ENCODE measurements at places on chromosomes 12 and 14.

GRCh38 chr12:94954948-94955592, 48.4 kb downstream of the NDUFA12 start:
- no peak for DNase-seq

DNA sequence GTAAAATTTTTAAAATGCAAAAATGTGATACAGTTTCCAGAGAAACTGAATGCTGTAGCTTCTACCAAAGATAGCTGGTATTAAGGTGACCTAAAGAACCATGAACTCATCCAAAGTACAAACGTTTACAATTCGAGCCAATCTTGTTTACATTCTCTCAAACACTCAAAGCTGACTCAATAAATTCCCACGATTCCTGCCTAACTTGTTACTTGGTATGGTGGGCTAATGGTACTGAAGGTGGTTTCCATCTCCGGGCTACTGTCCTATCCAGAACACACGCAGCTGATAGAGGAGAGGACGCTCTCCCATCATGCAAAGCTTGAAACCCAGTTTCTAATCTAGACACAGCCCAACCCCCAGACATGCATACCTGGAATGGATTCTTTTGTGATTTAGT, 31.5 kb downstream of the RAD9B start:
- DNase-seq = no peak

DNA sequence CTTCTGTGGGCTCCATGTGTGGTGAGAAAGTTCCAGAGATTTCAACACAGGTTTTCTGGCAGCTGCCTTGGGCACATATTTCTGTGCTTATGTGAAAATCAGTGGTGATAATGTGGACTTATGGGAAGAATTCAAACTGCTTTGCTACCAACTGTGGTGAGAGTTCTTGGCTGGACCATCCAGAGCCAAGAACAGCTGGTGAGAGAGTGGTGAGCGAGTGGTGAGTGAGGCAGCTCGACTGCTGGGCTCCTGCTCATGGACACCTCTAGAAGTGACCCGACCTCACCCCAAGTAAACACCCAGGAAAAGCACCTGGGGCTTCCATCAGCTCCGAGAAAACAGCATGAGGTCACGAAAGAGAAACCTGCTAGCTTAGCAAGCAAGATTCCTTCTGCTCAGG, 106.4 kb downstream of the PIWIL1 start:
- no peak for DNase-seq

DNA sequence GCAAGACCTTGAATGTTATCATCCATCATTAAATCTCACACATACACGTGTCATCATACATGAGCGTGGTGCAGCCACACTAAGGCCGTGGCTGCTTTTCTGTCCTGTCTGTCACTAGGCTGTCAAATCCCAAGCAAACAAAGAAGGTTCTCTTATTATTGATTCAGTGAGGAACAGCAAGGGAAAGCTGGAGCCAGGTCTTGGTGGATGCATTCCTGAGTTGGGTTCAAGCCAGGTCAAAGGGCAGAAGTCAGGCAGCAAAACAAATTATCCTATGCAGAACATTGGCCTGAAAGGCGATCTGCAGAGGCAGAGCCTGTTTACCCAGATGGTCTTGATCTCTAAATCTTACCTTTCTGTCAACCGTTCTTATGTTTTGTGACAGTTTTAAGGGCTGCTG, 252.3 kb downstream of the NEDD1 start:
- no peak for DNase-seq

DNA sequence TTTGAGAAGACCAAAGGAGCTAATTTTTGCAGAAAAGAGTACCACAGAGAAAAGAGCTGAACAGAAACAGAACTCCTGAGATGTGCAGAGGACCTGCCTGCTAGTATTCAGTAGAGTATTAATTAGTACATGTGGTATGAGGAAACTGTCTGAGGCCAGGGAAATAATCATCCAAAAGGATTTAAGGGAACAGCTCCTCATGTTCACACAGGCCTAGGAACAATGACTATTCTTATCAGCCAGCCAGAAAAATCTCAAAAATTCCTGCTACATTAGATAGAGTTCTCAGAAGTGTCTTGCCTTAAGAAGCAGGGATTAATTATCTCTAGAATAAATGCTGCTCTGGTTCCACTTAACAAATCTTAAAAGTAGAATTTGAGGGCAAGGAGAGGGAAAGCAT, 36.4 kb downstream of the PKP2 start:
- no peak for DNase-seq

- no peak for DNase-seq
Observed at GRCh38 chr14:98700748-98701147, 571.2 kb downstream of the BCL11B start.

DNA sequence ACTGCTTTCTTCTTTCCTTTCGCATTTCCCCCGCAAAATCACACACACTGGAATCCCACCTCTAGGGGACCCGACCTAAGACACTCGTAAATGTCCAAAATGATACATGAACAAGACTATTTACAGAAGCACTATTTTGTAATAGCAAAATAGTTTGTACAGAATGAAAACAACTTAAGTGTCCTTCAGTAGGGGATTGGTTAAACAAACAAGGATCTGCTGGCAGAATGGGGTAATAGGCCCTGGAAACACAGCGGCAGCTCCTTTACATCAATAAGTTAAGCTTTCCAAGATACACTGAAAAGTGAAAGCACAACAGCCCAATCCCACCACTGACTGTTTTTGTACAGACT, 48.8 kb downstream of the LTBP2 start:
- no peak for DNase-seq

DNA sequence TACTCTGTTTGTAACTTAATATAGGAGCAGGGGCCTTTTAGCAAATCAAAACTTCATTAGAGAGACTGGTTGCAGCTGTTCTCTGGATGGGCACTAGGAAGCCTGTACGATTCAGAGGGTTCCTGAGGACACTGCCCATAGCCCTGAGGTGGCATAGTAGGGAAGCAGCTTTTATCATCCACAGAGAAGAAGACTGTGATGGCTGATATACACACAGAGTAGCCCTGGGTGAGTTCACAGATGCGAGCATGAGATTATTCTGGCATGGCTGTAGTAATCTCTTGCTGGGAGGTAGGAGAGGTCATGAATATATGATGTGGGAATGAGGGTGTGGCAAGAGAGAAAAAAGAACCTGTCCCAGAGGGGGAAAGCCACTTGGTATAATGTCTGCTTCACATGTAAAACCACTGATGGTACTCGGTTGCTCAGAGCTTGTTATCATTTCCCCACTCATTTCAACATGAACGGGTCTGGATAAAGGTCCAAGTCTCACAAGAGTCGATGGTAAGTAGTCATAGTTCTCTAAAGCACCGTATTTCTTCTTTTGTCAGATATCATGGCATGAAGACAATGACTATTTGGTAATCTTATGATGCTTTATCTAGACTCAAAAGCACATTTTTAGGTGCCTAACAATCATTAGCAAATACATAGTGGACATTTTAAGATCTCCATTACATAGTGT, 52.0 kb downstream of the PEBP1 start:
- DNase-seq = no peak

GRCh38 chr12:59425798-59426197, 170.0 kb upstream of the SLC16A7 start:
- DNase-seq = no peak

GRCh38 chr14:57692671-57693070, 173.2 kb downstream of the SLC35F4 start:
- DNase-seq = no peak

GRCh38 chr14:95119336-95119735, 38.0 kb downstream of the DICER1 start:
- no peak for DNase-seq

GRCh38 chr12:67832155-67832554, 157.1 kb upstream of the IFNG-AS1 start:
- DNase-seq = no peak

- DNase-seq = no peak
Observed at GRCh38 chr12:92074889-92075288, 70.8 kb downstream of the BTG1 start.

GRCh38 chr12:69524755-69525469, 54.7 kb downstream of the FRS2 start:
- no peak for DNase-seq

GRCh38 chr12:15731940-15732339, 57.2 kb downstream of the EPS8 start:
- no peak for DNase-seq

GRCh38 chr14:32507029-32507984, 178.2 kb downstream of the AKAP6 start:
- DNase-seq = no peak

DNA sequence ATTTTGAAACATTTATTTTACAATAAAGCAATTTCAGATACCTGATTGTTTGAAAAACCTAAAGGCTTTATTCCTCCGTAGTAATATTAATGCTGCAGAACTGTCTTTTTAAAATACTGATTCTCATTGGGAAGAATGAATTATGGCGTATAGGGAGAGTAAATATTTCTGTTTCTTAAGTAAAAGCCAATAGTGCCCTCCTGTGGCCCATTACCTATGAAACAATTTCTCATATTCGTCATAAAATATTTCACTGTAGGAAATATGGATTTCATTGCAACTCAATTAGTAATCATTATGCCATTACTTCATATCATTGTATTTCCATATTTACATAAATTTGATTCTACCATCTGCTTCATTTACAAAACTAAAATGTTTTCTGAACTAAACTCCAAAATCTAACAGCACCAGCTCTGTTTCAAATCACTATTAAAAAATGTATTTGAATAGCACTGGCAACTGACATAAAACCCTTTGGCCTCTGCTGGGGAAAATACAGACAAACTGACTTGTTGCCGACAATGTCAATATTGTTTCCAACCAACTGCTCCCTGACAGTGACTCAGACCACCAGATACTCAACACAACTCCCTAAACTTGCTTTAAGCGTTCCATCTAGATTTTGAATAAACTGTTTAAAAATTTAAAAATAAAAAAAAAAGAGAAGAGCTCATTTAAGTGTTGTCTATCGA, 290.3 kb downstream of the NAV3 start:
- no peak for DNase-seq

GRCh38 chr12:99332936-99333591, 314.5 kb upstream of the GARIN6 start:
- no peak for DNase-seq

DNA sequence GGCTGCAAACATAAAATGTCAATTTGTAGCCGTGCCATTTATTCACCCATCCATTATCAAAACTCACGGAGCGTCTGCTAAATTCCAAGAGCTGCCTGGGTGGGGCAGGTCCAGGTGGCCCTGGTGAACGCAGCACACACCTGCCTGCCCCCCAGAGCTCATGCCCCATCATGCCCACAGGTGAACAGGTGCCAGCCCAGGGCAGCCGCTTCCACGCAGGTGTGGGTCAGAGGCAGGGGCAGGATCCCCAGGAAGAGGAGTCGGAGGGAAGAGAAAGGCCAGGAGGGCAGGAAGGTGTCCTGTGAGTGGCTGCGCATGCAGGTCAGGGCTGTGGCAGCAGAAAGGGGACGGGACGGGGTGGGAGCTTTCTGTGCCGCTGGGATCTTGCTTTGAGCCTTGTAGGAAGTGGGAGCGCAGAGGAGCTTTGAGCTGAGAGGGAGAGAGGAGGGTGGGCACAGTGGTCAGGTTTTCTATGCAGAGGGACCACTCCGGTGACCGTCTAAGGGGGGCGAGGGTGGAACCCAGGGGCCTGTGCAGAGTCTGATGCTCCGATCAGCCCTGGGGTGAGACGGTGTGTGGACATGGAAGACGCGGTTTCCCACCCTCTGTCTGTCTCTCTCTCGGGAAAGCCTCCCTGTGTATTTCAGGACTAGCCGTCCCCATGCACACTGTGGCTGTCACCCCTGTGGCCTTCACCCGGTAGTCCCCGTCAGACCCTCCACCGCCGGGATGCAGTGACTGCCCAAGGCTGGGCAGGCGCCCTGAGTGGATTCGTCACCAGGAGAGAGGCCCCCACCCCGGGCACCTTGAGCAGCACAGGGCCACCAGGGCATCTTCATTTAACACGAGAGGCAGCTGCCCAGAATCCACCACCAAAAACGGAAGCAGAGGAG, 26.7 kb downstream of the GALNT9 start:
- no peak for DNase-seq
